Neuronal stem cell (in vitro differentiated cells): ENCODE measurements at places on chromosomes 6 and 20.
A peak's percentile ranks its signal among the peaks of the same experiment; 100 is the strongest.

DNA sequence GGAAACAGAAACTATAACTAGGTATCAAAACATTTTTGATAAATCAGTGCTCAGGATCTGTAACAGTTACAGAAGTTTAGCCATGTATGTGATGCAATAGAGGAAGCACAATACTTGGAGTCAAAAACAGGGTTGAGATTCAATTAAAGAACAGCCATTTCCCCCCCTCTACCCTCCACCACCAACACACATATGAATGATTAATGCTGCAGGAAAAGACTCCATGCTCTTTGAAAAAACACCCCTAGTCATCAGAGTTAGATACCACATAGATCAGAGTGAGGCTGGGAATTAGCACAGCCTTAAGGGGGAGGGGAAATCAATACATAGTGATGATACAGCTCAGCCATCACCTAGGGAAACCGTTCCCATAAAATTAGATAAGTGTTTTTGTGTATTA lies 108.9 kb upstream of the EMILIN3 start:
- no peak for DNase-seq
- peaks cover 68% of the 10 kb centered on the region for H3K36me3 ChIP-seq
- H3K27me3 ChIP-seq = no peaks in the 10 kb centered on the region
- H3K4me1 ChIP-seq = peaks cover 12% of the 10 kb centered on the region

- peaks cover 22% of the 10 kb centered on the region for H3K4me1 ChIP-seq
- DNase-seq = peak; percentile 50
- no peaks in the 10 kb centered on the region for H3K36me3 ChIP-seq
- no peak overlapping the region for H3K4me3 ChIP-seq
- H3K27ac ChIP-seq = no peak overlapping the region
Measured at GRCh38 chr6:139364302-139364981, 10.0 kb downstream of the CITED2 start.

GRCh38 chr20:49484180-49485140 lies 2.0 kb upstream of the KCNB1 start:
- H3K27ac ChIP-seq = no peak overlapping the region
- DNase-seq = peak; percentile 84
- H3K4me1 ChIP-seq = peaks cover 2% of the 10 kb centered on the region
- H3K27me3 ChIP-seq = peaks cover 17% of the 10 kb centered on the region
- H3K4me3 ChIP-seq = peak overlapping the region; percentile 81

DNA sequence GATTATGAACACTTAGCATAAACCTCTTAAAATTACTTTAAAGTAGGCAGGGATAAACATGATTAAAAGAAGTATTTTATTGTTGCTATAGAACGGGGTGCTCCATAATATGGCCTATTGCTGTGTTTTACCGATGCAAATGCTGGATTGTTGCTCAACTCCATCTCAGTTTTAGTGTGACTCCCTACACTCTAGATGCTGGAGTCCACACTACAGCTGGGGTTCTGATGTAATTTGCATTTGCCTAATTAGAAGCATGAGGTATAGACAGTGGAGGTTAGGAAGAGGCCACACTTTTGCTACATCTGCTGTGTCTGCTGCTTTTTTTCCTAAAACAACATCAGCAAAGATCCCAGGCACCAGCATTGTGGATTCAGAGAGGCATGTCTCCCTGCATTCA lies 6.7 kb upstream of the HMGN3 start:
- no peak overlapping the region for H3K4me3 ChIP-seq
- no peaks in the 10 kb centered on the region for H3K4me1 ChIP-seq
- no peaks in the 10 kb centered on the region for H3K27me3 ChIP-seq
- no peak for DNase-seq

- no peak overlapping the region for H3K27ac ChIP-seq
- DNase-seq = no peak
- no peaks in the 10 kb centered on the region for H3K4me1 ChIP-seq
Measured at GRCh38 chr6:121319112-121319553, 15.1 kb downstream of the TBC1D32 start.

DNA sequence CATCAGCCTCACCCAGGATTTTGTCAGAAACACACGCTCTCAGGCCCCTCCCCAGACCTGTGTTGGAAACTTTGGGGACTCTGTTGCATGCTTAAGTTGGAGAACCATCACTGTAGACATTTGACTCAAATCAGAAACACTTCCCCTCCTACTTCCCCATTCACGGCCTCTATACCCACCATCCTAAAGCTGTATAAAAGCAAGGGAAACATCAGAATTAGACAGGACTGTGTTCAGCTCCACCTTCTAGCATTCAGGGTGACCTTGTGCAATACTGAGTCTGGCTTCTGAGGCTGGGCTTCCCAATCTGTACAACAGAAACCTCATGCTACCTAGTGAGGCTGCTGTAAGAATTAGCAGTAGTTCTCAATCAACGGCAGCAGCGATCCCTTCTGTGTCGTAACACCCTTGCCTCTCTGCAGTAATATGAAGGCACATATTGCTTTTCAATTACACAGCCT lies 252.3 kb downstream of the LY86 start:
- no peaks in the 10 kb centered on the region for H3K4me1 ChIP-seq
- DNase-seq = no peak
- no peaks in the 10 kb centered on the region for H3K36me3 ChIP-seq
- no peak overlapping the region for H3K4me3 ChIP-seq
- H3K27ac ChIP-seq = no peak overlapping the region
- H3K27me3 ChIP-seq = no peaks in the 10 kb centered on the region

DNA sequence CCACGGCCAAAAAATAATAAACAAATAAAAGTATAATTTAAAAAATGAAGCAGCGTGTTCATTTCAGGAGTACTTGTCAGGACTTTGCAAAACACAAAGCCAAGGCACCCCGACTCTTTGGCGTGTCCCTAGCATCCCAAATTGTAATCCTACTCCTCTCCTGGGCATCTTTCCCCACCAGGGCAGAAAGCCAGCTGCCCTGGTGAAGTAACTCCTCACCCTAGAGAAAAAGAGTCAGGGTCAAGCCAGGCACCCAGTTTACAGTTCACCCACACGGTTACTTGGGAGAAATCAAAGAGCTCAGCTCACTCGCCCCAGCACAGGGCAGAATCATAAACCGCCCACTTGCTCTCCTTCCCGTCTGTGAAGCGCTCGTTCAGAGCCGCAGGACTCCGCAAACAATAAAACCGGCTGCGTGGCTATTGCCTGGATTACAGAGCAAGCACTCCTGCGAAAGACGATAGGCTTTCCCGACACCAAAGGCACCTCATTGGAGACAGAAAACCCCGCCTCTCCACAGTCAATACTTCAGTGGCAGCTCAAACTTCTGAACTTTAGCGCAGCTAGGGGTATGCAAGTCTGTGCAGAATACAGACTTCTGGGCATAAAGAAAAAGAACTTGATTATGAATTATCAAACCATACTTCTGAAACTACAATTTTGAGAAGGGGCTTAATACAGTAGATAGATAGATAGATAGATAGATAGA lies 73.0 kb upstream of the NHSL1 start:
- DNase-seq = peak; percentile 76
- H3K27ac ChIP-seq = peak overlapping the region; percentile 72
- peak overlapping the region; percentile 66 for H3K4me3 ChIP-seq
- H3K4me1 ChIP-seq = peaks cover 29% of the 10 kb centered on the region
- no peaks in the 10 kb centered on the region for H3K36me3 ChIP-seq
